ENCODE measurements at places on chromosomes 7 and 10.

GRCh38 chr7:130904031-130904757 is 170.2 kb upstream of the KLF14 start:
- no peak overlapping the region for H3K4me3 ChIP-seq
- peak; percentile 89 for DNase-seq
- no peaks in the 10 kb centered on the region for H3K27me3 ChIP-seq
- peaks cover 92% of the 10 kb centered on the region for H3K36me3 ChIP-seq
- H3K4me1 ChIP-seq: peaks cover 89% of the 10 kb centered on the region
- peak overlapping the region; percentile 100 for H3K27ac ChIP-seq

- no peak overlapping the region for H3K4me3 ChIP-seq
- no peak for DNase-seq
These were observed 49.7 kb downstream of the MICALL2 start for GRCh38 chr7:1409555-1409954.

GRCh38 chr7:100719523-100720278 is 567 bp upstream of the EPO start:
- no peaks in the 10 kb centered on the region for H3K4me1 ChIP-seq
- no peak overlapping the region for H3K27ac ChIP-seq
- H3K27me3 ChIP-seq: peaks cover 20% of the 10 kb centered on the region
- no peak for DNase-seq
- no peak overlapping the region for H3K4me3 ChIP-seq

DNA sequence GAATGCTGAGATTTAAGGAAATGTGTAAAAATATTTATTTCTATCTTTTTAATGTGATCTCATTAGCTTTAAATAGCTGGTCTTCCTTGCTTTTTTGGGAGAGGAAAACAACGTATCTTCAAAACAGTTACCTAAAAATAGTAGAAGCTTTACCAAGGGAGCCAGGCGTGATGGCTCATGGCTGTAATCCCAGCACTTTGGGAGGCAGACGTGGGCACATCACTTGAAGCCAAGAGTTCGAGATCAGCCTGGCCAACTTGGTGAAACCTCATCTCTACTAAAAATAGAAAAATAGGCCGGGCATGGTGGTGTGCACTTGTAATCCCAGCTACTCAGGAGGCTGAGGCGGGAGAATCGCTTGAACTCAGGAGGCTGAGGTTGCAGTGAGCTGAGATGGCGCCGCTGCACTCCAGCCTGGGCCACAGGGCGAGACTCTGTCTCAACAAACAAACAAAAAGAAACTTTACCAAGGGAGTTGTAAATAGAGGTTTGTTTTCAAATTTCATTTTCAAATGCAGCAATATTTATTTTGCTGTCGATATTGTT is 48.4 kb upstream of the ITGB1 start:
- peak overlapping the region; percentile 98 for H3K27ac ChIP-seq
- no peak overlapping the region for H3K4me3 ChIP-seq
- H3K4me1 ChIP-seq: peaks cover 55% of the 10 kb centered on the region
- no peak for DNase-seq
- H3K27me3 ChIP-seq: no peaks in the 10 kb centered on the region
- H3K36me3 ChIP-seq: no peaks in the 10 kb centered on the region

DNA sequence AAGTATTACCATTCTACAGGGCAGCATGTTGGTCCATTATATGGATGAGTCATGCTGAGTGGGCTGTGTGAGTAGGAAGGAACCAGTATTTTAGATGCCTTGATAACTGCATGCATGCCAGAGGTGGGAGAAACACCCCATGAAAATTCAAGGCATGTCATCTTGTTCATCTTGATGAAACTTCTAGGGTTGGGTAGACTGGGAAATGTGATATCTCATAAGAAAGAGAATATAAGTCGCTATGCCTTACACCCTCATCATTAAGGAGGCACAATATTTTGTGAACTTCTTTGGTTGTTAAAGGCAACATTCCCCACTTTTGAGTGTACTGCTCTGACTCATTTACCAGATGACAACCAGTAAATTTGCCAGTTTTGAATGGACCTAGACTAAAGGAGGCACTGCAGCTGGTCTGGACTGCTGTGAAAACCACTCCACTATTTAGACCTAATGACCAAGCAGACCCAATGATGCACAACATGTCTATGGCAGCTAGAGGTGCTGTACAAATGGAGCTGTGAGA is 48.0 kb downstream of the ZNF365 start:
- no peaks in the 10 kb centered on the region for H3K36me3 ChIP-seq
- no peak overlapping the region for H3K4me3 ChIP-seq
- no peaks in the 10 kb centered on the region for H3K27me3 ChIP-seq
- H3K4me1 ChIP-seq: peaks cover 4% of the 10 kb centered on the region

GRCh38 chr7:33190688-33191304 is 61.4 kb downstream of the BBS9 start:
- H3K27me3 ChIP-seq: no peaks in the 10 kb centered on the region
- H3K4me3 ChIP-seq: no peak overlapping the region
- H3K27ac ChIP-seq: no peak overlapping the region
- H3K4me1 ChIP-seq: peaks cover 12% of the 10 kb centered on the region
- no peak for DNase-seq

GRCh38 chr10:62907470-62908212 is 91.5 kb upstream of the EGR2 start:
- no peaks in the 10 kb centered on the region for H3K27me3 ChIP-seq
- H3K4me3 ChIP-seq: no peak overlapping the region
- no peaks in the 10 kb centered on the region for H3K36me3 ChIP-seq
- no peak overlapping the region for H3K27ac ChIP-seq

- no peak overlapping the region for H3K27ac ChIP-seq
- H3K27me3 ChIP-seq: no peaks in the 10 kb centered on the region
These were observed 203.4 kb downstream of the ZNF716 start for GRCh38 chr7:57653262-57653830.

DNA sequence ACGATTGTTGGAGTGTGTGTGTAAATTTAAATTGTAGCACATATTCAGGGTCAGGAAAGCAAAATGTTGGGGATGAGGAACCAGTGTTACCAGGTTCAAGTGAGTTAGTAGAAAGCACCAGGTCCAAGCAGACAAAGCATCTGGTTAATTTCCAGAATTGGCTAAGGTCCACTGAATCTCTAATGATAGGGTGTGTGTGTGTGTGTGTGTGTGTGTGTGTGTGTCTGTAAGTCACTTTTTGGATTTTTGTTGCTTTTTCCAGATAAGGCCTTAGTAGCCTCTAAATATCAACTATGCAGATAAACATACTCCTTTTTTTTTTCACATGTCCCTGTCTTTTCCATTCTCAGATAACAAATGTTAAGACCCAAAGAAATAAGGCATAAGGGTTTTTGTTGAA is 36.6 kb upstream of the FMC1 start:
- H3K4me3 ChIP-seq: no peak overlapping the region
- peaks cover 7% of the 10 kb centered on the region for H3K4me1 ChIP-seq
- no peaks in the 10 kb centered on the region for H3K27me3 ChIP-seq
- no peak for DNase-seq
- peaks cover 19% of the 10 kb centered on the region for H3K36me3 ChIP-seq

- peaks cover 10% of the 10 kb centered on the region for H3K4me1 ChIP-seq
- H3K27ac ChIP-seq: no peak overlapping the region
- no peak overlapping the region for H3K4me3 ChIP-seq
- no peaks in the 10 kb centered on the region for H3K36me3 ChIP-seq
- DNase-seq: no peak
These were observed 71.3 kb downstream of the CAMK1D start for GRCh38 chr10:12420530-12421120.

DNA sequence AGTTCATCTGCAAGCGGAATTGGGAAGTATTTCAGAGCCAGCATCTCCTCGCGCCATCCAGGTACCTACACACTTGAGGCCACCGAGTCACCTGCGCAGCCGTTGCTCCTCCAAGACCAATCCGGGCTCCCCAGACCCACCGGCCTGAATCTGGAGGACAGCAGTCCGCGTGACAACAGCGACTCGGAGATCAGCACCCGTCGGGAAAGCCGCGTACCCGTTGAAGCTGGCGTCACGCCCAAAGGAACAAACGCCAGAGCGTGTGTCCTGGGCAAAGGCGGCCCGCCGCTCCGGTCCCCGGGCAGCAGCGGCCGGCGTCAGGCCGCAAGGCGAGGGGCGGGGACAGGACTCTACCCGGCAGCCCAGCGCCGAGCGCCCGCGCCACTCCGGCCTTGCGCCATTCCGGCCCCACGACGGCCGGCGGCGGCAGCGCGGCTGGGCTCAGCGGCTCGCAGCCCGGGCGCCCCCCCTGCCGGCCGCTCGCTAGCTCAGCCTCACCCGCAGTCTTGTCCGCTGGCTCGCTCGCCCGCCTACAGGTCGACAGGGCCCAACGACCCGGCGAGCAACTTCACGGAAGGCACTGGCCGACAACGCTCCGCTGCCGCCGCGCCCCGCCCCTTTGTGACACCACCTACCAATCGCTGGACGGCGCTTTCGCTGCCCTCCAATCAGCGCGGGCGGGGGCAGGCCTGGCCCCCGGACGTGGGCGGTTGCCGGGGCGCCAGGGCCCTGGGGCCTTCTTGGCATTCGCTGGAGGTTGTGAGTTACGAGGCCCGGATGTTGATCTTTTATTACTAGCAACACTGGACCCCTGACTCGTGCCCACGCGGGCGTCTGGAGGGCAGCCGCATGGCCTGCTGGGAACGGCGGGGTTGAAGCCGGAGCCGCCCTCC is at the start of gene ZFAND4:
ZFAND4 (minus strand) TSS at position 592 of the 893 bp plus-strand sequence. CDS start 9,047 bp downstream, outside the sequence.
- DNase-seq: peak; percentile 95
- no peaks in the 10 kb centered on the region for H3K4me1 ChIP-seq
- peak within 1 kb of the TSS; percentile 44 for H3K27ac ChIP-seq
- H3K4me3 ChIP-seq: peak within 1 kb of the TSS; percentile 67
- H3K27me3 ChIP-seq: no peaks in the 10 kb centered on the region
- no peaks in the 10 kb centered on the region for H3K36me3 ChIP-seq

GRCh38 chr7:30019960-30020359 is 6.5 kb downstream of the FKBP14 start:
- peaks cover 16% of the 10 kb centered on the region for H3K4me1 ChIP-seq
- H3K27ac ChIP-seq: peak overlapping the region; percentile 12
- peaks cover 54% of the 10 kb centered on the region for H3K36me3 ChIP-seq
- no peak for DNase-seq

GRCh38 chr10:125559210-125559609 is 123.8 kb downstream of the TEX36 start:
- no peak overlapping the region for H3K27ac ChIP-seq
- H3K27me3 ChIP-seq: peaks cover 46% of the 10 kb centered on the region
- no peaks in the 10 kb centered on the region for H3K4me1 ChIP-seq
- no peak overlapping the region for H3K4me3 ChIP-seq
- no peaks in the 10 kb centered on the region for H3K36me3 ChIP-seq

- no peaks in the 10 kb centered on the region for H3K27me3 ChIP-seq
- no peak overlapping the region for H3K27ac ChIP-seq
- H3K4me3 ChIP-seq: no peak overlapping the region
These were observed 527.1 kb downstream of the GFRA1 start for GRCh38 chr10:115745943-115746342.

- no peak overlapping the region for H3K4me3 ChIP-seq
- H3K36me3 ChIP-seq: no peaks in the 10 kb centered on the region
- H3K27me3 ChIP-seq: no peaks in the 10 kb centered on the region
- H3K4me1 ChIP-seq: peaks cover 21% of the 10 kb centered on the region
- DNase-seq: no peak
These were observed 246.1 kb downstream of the KLF6 start for GRCh38 chr10:3538656-3539531.

DNA sequence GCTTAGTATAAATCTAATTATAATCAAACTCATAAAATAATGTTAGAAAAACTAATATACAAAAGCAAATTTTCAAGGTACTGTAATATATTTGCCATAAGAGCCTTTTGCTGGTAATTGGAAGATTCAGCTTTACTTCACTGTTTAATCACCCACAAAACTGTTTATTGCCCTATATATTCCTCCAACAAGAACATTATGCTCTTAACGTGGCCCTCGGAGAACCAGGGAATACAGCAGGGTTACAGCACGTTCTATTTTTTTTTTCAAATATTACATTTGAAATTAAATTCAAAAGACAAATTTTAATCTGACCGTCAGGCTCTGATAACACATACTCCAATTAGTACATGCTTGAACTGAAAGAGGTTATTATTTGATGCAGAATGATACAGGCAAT is 336.3 kb upstream of the LRRN3 start:
- DNase-seq: no peak
- no peaks in the 10 kb centered on the region for H3K27me3 ChIP-seq
- H3K4me1 ChIP-seq: no peaks in the 10 kb centered on the region
- no peak overlapping the region for H3K4me3 ChIP-seq

GRCh38 chr7:125504848-125505247 is 575.2 kb upstream of the POT1 start:
- DNase-seq: no peak
- H3K36me3 ChIP-seq: no peaks in the 10 kb centered on the region
- H3K4me3 ChIP-seq: no peak overlapping the region

DNA sequence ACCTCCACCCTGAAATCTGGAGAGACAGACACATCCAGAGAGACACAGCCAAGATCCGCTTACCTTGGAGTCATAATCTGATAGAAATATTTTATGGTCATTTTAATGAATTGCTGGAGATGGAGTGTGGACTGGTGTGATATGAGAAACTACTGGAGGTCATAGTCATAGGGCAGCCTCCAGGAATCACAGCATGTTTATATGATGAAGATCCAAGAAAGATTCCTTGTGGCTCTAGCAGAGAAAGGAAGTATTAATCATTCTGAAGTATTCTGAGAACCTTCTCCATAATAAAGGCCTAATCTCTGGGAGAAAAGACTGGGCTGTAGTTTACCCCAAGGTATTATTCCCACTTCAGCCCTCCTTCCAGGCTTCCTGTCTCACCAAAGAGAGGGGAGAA is 38.0 kb downstream of the POLR1F start:
- peaks cover 1% of the 10 kb centered on the region for H3K4me1 ChIP-seq
- H3K27me3 ChIP-seq: no peaks in the 10 kb centered on the region
- H3K36me3 ChIP-seq: no peaks in the 10 kb centered on the region
- no peak overlapping the region for H3K27ac ChIP-seq
- no peak overlapping the region for H3K4me3 ChIP-seq

- no peak for DNase-seq
- peaks cover 8% of the 10 kb centered on the region for H3K4me1 ChIP-seq
- no peak overlapping the region for H3K4me3 ChIP-seq
These were observed 355.3 kb downstream of the ARL4A start for GRCh38 chr7:13042605-13043236.

DNA sequence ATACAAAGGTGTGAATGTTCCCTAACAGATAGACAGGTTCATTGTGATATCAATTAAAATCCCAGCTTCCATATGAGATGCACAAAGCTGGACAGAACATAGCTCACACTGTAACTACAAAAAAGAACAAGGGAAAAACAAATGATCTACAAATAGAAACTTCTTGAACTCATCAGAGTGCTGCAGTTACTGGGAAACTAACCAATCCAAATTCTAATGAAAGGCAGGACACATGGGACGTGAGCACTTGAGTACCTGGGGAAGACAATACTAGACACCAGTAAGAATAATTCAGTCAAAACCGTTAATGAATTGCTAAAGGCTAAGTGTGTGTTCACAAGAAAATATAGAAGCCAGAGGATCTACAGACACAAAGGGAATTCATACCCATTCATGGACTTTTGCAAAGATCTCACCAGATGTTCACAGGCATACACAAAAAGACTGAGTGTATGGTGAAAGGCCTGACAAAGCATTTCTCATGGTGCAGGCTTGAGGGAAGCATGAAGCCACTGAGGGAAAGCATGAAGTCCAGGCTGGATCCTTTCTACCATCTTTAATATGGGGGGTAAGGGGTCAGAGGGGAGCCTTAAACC is 7.8 kb upstream of the GPR22 start:
- H3K4me3 ChIP-seq: no peak overlapping the region
- peaks cover 3% of the 10 kb centered on the region for H3K4me1 ChIP-seq
- no peak for DNase-seq
- peaks cover 18% of the 10 kb centered on the region for H3K36me3 ChIP-seq
